ENCODE measurements at places on chromosomes 7 and 10. TPM values are rescaled to one million over a fixed set of nuclear protein-coding genes. Genes with fewer than 3 reads are reported as not detected.

The MAPK8 gene
- total RNA-seq: 49.8 TPM

The RTKN2 gene
- 5.0 TPM for total RNA-seq

The LEP gene
- not detected for total RNA-seq

The ASZ1 gene
- not detected for total RNA-seq

The SOSTDC1 gene
- not detected for total RNA-seq

The VIPR2 gene
- 2.2 TPM for total RNA-seq

The ELOVL3 gene
- not detected for total RNA-seq

The MAGI2 gene
- total RNA-seq: not detected

The SUGCT gene
- total RNA-seq: not detected
